Thymus (tissue), 14 donors: ENCODE measurements at places on chromosomes 12 and 14. TPM values are rescaled to one million over a fixed set of nuclear protein-coding genes. Genes with fewer than 3 reads are reported as not detected.

Gene FAM186B
- 0.09 TPM for total RNA-seq

Gene SGPP1
- 12.6 TPM for total RNA-seq

DNA sequence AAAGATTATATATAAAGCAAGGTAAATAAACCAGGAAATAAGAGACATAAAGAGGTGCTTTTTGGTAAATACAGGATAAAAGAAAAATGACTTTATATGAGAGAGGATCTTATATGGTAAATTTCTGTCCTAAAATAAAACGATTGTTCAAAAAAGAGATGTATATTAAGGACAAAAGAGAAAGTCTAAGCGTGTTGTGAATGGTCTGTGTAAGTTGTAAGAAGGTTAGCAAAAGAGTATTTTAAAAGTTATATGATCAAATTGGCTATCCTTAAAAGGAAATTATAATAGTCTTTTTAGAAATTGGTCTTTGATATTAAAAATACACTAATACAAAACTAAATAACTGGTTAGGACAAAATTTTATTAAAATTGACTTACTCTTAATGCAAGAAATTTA is 14.1 kb upstream of the ACSM4 start:
- no peaks in the 10 kb centered on the region for H3K27me3 ChIP-seq
- H3K4me1 ChIP-seq: no peaks in the 10 kb centered on the region
- no peak for DNase-seq

GRCh38 chr12:10989107-10989506 is 2.4 kb upstream of the TAS2R50 start:
- peaks cover 3% of the 10 kb centered on the region for H3K36me3 ChIP-seq
- no peaks in the 10 kb centered on the region for H3K27me3 ChIP-seq

DNA sequence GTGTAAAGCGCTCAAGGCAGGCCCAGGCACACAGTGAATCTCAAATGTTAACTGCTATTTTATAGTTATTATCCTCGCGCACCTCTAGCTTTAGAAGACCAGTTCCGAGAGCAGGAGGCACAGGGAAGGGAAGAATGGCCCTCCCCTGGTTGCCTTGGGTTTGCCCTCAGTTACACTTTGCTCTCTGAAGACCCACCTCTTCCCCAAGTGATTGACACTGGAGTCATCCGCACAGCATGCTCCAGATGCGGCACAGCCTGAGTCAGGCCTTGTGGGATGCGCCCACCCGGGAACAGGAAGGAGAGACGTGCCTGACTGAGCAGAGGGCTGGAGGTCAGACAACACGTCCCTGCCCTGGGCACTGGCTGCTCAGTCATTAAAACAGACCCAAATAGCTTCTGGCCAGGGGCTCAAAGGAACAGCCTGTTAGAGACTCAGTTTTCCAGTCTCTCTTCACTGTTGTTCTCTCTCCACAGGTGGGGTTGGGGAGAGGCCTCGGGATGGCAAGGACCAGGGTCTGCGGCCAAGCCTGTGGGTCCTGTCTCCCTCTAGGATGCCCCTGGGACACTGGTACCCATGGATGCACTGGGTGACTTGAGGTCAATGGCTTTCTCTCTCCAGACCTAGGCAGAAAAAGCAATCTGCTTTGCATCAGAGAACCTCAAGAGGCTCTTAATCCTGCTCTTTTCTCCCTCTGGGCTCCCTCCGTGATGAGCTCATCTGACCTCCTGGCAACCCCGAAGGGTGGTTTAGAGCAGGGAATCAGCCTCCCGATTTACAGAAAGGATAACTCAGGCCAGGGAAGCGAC is 13.6 kb upstream of the MLXIP start:
- no peaks in the 10 kb centered on the region for H3K27me3 ChIP-seq
- no peak overlapping the region for H3K27ac ChIP-seq
- peaks cover 22% of the 10 kb centered on the region for H3K36me3 ChIP-seq
- H3K4me1 ChIP-seq: peaks cover 16% of the 10 kb centered on the region
- H3K4me3 ChIP-seq: no peak overlapping the region
